ENCODE measurements at places on chromosomes 3 and 15. TPM values are rescaled to one million over a fixed set of nuclear protein-coding genes. Genes with fewer than 3 reads are reported as not detected.

The C2CD4A gene
- polyA plus RNA-seq: 0.04 TPM

The NR1I2 gene
- 0.02 TPM for polyA plus RNA-seq

The HEG1 gene
- 3.1 TPM for polyA plus RNA-seq

The KCNMB2 gene
- 0.08 TPM for polyA plus RNA-seq

The CLDN16 gene
- 0.05 TPM for polyA plus RNA-seq

The RPUSD2 gene
- 7.3 TPM for polyA plus RNA-seq

The CRYGS gene
- 1.4 TPM for polyA plus RNA-seq

The ECE2 gene
- polyA plus RNA-seq: not detected

The UBAP1L gene
- polyA plus RNA-seq: 5.7 TPM

The SLC28A1 gene
- polyA plus RNA-seq: 0.08 TPM

The BSN gene
- 0.08 TPM for polyA plus RNA-seq

The ZNF662 gene
- polyA plus RNA-seq: 2.5 TPM

The EPHA3 gene
- 0.38 TPM for polyA plus RNA-seq

The SCG5 gene
- polyA plus RNA-seq: 0.37 TPM

The PDZRN3 gene
- 17.2 TPM for polyA plus RNA-seq

The TTC21A gene
- 5.6 TPM for polyA plus RNA-seq

The GHSR gene
- not detected for polyA plus RNA-seq

The KNL1 gene
- polyA plus RNA-seq: 2.6 TPM

The ADAMTS9 gene
- polyA plus RNA-seq: 3.1 TPM

The CPN2 gene
- polyA plus RNA-seq: not detected

The USP19 gene
- polyA plus RNA-seq: 19.4 TPM

The THSD4 gene
- polyA plus RNA-seq: 34.1 TPM

The FMN1 gene
- 1.0 TPM for polyA plus RNA-seq

The VPS33B gene
- 8.3 TPM for polyA plus RNA-seq

The DGKG gene
- polyA plus RNA-seq: 0.88 TPM

The ZNF717 gene
- 4.3 TPM for polyA plus RNA-seq

The SLC27A2 gene
- polyA plus RNA-seq: 2.7 TPM

The FAM107A gene
- 6.3 TPM for polyA plus RNA-seq

The NPAP1 gene
- under 0.01 TPM for polyA plus RNA-seq

The TEX55 gene
- polyA plus RNA-seq: not detected

The MCF2L2 gene
- polyA plus RNA-seq: 0.21 TPM

The PPARG gene
- polyA plus RNA-seq: 3.4 TPM

The CFAP92 gene
- 0.59 TPM for polyA plus RNA-seq

The SNX22 gene
- 1.1 TPM for polyA plus RNA-seq

The PPP1R14D gene
- polyA plus RNA-seq: 0.37 TPM

The RBPMS2 gene
- 5.2 TPM for polyA plus RNA-seq

The FBXO40 gene
- polyA plus RNA-seq: not detected

The POLQ gene
- polyA plus RNA-seq: 2.1 TPM

The KNG1 gene
- not detected for polyA plus RNA-seq

The HDC gene
- 1.5 TPM for polyA plus RNA-seq

The SPPL2A gene
- 21.7 TPM for polyA plus RNA-seq
